ENCODE measurements at places on chromosomes 2 and 18. TPM values are rescaled to one million over a fixed set of nuclear protein-coding genes. Genes with fewer than 3 reads are reported as not detected.

DNA sequence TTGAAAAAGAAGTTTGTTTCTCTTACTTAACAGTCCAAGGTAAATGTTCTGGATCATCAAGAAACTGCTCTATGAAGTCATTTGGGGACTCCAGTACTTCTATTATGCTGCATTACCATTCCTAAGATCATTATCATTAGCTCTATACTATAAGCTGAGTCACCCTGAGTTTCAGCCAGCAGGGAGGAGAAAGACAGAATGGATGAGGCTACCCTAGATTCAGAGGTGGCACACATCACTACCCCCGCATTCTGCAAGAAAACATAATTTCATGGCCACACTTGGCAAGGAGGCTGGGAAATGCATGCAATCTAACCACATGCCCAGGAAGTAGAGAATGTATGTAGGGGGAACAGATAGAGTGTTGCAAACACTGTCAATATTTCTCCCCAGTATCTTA lies 16.6 kb upstream of the LNPK start:
- DNase-seq = no peak

DNA sequence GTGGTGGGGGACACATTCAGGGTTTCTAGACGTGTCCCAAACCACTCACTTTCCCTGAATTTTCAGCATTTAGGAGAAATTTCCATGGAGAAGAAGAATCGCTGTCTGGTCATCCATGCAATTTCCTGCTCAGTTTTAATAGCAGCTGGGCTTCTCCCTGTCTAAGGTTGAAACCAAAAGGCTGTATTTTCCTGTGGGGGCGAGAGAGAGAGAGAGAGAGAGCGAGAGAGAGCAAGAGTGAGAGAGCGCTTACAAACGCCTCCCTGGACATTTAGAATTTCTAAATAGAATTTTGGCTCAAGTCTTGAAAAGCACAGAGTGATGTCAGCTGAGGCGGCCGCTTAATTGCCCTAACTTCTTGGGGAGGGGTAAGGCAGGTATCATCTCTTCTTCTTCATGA lies 110.8 kb downstream of the SETBP1 start:
- DNase-seq = no peak

DNA sequence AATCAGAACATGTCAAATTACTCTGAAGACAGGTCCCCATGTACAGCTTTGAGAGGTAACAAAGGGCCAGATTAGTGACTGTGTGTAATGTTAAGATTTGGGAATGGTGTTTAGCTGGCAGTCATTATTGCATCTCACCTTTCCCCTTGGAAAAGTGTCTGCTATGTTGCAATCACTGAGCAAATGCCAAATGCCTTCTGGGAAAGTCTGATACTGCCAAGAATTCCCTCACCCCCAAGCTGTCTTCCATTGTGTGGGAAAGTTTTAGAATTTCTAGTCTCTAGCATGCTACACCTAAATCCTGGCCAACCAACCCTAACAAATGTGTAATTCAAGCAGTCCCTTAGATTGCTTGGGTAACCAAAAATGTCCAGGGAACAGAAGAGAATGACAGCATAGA lies 13.6 kb upstream of the PELI1 start:
- DNase-seq = no peak

DNA sequence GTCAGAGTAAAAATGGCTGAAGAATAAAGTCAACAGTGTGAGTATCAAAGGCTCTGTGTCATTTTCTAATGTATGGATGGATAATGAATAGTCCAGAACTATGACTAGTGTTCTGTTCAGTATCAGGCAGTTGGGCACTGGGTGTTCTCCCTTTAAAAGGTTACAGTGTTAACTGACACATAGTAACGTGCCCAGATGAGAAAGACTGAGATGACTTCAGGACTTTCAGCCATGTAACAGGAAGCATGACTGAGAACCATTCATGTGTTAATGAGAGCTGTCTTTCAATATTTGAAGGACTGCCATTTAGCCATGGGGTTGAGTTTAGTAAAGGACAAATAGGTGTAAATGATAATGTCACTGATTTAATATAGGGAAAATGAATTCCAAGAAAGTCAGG lies 187.1 kb downstream of the GULP1 start:
- peak; percentile 52 for DNase-seq

Gene TBC1D8
- total RNA-seq = 39.5 TPM

Gene CCL20
- not detected for total RNA-seq
